Smooth muscle cell of trachea (primary cell): ENCODE measurements at places on chromosomes 16 and 17. TPM values are rescaled to one million over a fixed set of nuclear protein-coding genes. Genes with fewer than 3 reads are reported as not detected.

Gene VASN
- total RNA-seq = 122 and 273 TPM in 2 replicates

Gene RAB40C
- 13.2 and 17.4 TPM in 2 replicates for total RNA-seq

Gene TGFB1I1
- total RNA-seq = 51.1 and 51.6 TPM in 2 replicates

Gene KRT31
- total RNA-seq = not detected in 2 replicates

Gene STAC2
- total RNA-seq = not detected in 2 replicates

Gene SEZ6
- not detected in 2 replicates for total RNA-seq

Gene GJC1
- total RNA-seq = 10.4 and 25.9 TPM in 2 replicates

Gene SLC35G6
- not detected in 2 replicates for total RNA-seq

Gene TCAP
- 0.29 and 0.50 TPM in 2 replicates for total RNA-seq

Gene HSD17B2
- total RNA-seq = 0.17 TPM in 1 of 2 replicates, not detected in the other

Gene SYCE1L
- total RNA-seq = 0.50 and 0.58 TPM in 2 replicates

Gene LHX1
- total RNA-seq = not detected in 2 replicates

Gene PDILT
- not detected in 2 replicates for total RNA-seq

Gene MAPT
- total RNA-seq = 0.44 and 1.2 TPM in 2 replicates

Gene ASIC2
- 0.15 and 0.66 TPM in 2 replicates for total RNA-seq

Gene LIMD2
- total RNA-seq = 3.5 and 4.3 TPM in 2 replicates

Gene AATK
- 0.15 and 0.66 TPM in 2 replicates for total RNA-seq

Gene HEXIM2
- total RNA-seq = 11.1 and 13.6 TPM in 2 replicates

Gene HMOX2
- 52.6 and 53.1 TPM in 2 replicates for total RNA-seq

Gene KIF19
- under 0.01 TPM in 1 of 2 replicates, not detected in the other for total RNA-seq

Gene SLC22A31
- total RNA-seq = 0.33 TPM in 1 of 2 replicates, not detected in the other

Gene RHBDF1
- 60.1 and 80.1 TPM in 2 replicates for total RNA-seq

Gene C16orf92
- total RNA-seq = not detected in 2 replicates

Gene CYGB
- 46.0 and 123 TPM in 2 replicates for total RNA-seq

Gene TSPOAP1
- 0.15 and 0.50 TPM in 2 replicates for total RNA-seq

Gene SLC12A3
- total RNA-seq = not detected in 2 replicates

Gene QRICH2
- total RNA-seq = 2.0 and 5.1 TPM in 2 replicates

Gene TMC5
- total RNA-seq = not detected in 2 replicates

Gene GRAP
- total RNA-seq = 0.15 and 0.33 TPM in 2 replicates

Gene YPEL2
- 8.4 and 14.1 TPM in 2 replicates for total RNA-seq

Gene MPP2
- total RNA-seq = 4.3 and 7.4 TPM in 2 replicates

Gene KRT13
- total RNA-seq = 0.15 TPM in 1 of 2 replicates, not detected in the other

Gene OR1F1
- not detected in 2 replicates for total RNA-seq

Gene CCL8
- 1.2 TPM in 1 of 2 replicates, not detected in the other for total RNA-seq

Gene TPPP3
- 1.0 and 2.2 TPM in 2 replicates for total RNA-seq

Gene TPSD1
- not detected in 2 replicates for total RNA-seq
